ENCODE measurements at places on chromosomes 5 and 9.

DNA sequence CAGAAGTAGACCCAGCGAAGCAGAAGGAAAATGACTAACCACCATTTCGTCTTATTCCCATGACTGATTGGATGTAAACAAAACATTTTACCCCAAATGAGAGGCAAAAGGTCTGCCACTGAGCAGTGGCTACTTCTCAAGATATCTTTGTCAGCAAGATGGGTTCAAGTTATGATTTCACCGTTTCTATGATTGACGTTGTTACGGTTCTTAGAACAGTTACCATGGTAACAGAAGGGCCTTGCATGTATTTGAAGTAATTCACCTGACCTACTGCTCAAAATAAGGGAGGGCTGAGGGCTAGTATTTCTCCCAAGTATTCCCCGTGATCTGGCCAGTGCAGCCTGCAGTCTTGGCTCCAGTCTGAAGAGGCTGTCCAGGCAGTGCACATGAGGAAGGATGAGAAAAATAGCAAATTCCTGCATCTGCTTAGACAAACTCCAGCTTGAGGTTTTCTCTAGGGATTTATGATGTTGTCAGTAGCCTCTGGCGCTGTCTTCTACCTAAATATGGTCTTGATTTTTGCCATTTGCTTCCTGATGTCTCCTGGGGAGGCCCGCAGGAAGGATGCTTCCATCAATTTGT is 372.7 kb downstream of the TMEM38B start:
- DNase-seq, result no peak

- no peak for DNase-seq
These were observed 26.7 kb downstream of the ERGIC1 start for GRCh38 chr5:172860520-172861443.

DNA sequence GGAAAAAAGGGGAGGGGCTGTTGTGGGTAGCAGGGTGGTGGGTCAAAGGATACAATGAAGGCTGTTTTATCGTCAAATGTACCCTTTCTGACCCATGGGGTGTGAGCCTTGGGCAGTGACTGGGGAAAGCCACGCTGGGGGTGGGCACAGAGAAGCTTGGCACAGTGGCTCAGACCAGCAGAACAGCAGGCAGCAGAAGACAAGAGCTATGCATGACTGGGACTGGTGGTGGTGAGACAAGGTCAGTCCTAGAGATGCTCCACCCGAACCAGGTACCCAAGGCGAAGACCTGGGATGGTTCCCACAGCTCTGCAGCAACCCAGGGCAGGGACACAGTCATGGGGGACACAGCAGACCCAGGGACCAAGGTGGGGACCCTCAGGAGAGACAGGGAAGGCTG is 38.3 kb downstream of the BICD2 start:
- peak; percentile 41 for DNase-seq

- no peak for DNase-seq
These were observed 59.6 kb downstream of the RPS23 start for GRCh38 chr5:82218374-82219156.

- no peak for DNase-seq
These were observed 18.1 kb downstream of the PTCH1 start for GRCh38 chr9:95498641-95499040.

DNA sequence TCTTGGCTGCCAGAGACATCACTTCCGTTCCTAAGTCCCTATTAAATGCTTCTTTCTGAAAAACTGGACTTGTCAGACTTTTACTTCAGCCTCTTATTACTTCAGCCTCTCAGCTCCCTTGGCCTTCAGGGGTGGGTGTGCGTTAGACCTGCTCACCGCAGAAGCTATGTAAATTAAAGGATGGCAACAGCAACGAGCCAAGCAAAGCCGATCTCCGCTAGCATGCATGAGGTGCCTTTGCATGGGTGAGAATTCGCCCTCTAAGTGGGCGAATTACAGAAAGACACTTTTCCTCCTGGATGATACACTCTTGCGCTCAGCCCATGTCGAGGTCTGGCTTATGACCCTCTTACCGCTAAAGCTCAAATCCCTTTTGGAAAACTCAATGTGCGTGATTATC is 10.9 kb upstream of the IL3 start:
- DNase-seq, result no peak

DNA sequence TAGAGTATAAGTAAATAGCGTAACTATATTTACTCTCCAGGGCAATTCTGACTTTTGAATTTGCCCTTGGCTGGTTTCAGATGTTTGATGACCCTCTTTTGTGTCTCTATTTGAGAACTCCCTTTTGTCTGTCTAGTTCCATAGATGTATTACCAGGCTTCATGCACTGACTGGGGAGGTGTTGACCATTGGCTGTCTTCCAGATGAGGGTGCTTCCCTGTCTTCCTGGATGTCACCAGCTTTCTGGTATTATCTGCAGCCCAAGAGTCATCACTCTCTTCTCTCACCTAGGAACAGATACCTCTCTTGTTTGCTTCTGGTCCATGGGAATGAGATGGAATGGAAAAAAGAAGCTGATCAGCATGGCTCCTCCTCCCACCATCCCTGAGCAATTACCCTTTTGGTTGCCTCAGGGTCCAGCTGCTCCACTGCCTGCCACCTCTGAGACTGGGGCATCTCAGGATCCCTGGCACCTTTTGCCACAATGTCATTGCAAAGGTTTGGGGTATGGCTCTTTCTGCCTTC is 58.7 kb upstream of the TMED7 start:
- DNase-seq, result no peak

GRCh38 chr5:675871-676698 is 17.1 kb downstream of the TPPP start:
- DNase-seq, result peak; percentile 57

DNA sequence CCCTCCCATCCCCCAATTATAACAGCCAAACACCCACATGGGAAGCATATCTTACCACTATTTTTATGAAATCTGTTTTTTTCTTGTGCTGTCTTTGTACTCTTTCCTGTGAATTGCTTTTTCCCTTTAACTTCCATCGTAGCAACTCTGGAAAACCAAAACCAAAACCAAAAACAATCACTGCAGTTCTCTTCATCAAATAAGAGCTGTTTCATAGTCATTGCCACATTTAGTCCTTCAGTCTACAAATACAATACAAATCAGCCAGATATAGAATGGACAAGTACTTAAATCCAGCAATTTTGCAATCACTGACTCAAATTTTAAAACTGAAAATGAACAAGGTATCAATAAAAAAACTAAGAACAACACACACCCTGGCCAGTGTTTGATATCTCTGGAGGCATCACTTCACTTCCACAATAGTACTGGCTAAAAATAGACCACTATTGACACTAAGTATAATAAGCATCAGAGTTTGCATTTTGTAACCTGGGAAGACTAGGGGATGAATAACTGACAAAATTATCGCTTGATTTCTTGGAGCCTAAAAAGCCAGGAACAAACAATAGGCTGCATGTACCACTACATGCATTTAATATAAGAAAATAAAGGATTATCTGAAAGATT is 5.4 kb downstream of the PUM3 start:
- DNase-seq, result no peak

DNA sequence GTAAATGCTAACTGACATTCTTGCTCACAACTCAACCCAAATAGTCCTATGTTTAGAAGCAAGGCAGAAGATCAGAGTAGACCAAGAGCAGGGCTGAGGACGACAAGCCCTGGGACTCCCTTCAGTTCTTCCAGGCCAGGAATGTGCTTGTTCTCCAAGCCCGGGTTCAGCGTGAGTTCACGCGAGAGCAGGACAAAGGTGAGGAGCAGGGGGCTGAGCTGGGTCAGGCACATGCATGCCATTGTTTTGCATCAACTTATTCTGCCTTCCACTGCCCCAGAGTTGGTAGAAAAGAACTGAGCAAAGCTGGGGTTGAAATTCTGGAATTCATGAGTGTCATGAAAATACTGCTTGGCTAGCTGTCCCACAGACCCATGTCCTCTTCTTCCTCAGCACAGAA is 206.5 kb downstream of the PAX5 start:
- no peak for DNase-seq

- no peak for DNase-seq
These were observed 5.5 kb upstream of the SLC6A19 start for GRCh38 chr5:1195916-1196315.

- DNase-seq, result no peak
These were observed 366.2 kb upstream of the PDE4D start for GRCh38 chr5:60259730-60260129.

GRCh38 chr5:64532212-64532611 is 26.4 kb downstream of the RGS7BP start:
- no peak for DNase-seq

DNA sequence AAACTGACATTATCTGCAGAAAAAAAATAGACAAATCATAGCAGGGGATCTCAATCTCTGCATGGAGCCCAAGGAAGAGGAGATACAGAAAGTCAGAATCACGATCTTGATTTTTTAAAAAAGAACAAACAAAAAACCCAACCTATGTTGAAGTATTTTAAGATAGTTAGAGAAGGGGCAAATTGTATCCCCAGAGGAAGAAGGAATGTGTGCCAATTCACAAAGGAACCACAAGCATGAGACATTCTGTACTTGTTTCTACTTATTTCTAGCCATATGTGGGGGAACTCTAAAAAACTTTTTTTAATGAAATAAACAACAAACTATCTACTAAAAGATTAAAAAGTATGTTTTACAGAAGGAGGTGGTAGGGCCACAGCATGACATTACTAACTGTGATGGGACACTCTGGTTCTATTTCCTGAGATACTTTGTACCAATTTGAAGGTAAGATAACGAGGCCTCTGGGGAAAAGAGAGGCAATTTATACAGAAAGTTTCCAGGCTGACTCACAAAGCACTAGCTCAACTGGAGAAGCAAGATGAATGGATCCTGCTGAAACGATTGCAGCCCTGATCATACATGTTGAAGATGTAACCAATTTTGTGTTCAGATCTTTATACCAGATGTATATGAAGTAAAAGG is 22.5 kb downstream of the RANBP3L start:
- no peak for DNase-seq

- no peak for DNase-seq
These were observed 10.9 kb downstream of the FBXL7 start for GRCh38 chr5:15510831-15511230.

GRCh38 chr5:35736280-35736679 is 118.6 kb downstream of the SPEF2 start:
- no peak for DNase-seq

GRCh38 chr5:55427157-55427556 is 107.6 kb downstream of the PLPP1 start:
- no peak for DNase-seq

GRCh38 chr5:124022966-124023365 is 511.0 kb downstream of the CSNK1G3 start:
- DNase-seq, result no peak

DNA sequence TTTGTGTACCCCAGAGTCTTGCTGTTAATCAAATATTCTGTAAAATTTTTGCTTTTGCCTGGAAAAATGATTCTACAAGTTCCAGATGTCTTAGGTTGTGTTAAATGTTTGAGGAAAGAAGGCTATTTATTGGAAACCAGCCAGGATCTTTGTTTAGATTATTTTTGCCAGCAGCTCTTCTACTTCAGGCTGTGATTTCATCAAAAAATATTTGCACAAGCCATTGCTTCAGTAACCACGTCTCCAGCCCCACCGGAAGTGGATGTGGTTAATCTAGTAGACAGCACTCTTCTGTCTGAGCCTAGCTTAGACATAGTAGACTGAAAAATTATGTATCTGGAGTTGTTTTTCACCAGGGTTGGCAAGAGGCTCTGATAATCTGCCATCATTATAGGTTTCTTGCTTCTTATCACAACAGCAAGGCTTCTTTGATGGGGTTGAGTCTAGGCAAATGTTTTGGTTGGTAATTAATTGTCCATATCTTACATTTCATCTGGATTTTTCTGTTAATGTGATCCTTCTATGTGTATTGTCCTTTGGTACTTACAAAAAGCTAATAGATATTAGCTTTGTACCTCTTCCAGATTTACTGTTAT is 17.1 kb downstream of the KCTD16 start:
- DNase-seq, result no peak

GRCh38 chr9:135120249-135120648 is 32.8 kb downstream of the OLFM1 start:
- no peak for DNase-seq

DNA sequence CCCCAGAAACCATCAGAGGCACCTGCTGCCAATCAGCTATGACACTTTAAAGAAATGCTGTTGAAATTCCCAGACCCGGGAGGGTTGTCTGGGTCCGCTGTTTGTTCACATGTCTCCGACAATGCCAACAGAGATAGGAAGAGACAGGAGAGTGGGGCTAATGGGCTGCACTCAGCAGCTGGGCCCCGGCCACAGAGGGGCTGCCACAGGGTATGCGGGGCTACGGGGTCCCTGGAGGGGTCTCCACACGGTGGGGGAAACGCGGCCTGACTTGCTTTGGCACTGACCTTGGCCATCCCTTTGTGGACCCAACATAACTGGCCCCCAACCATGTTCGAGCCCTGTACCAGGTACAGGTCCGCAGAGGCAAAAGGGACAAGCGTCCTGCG is 121.0 kb upstream of the PPP1R26 start:
- DNase-seq, result no peak

GRCh38 chr5:122413722-122414121 is 101.7 kb downstream of the SNCAIP start:
- DNase-seq, result no peak

DNA sequence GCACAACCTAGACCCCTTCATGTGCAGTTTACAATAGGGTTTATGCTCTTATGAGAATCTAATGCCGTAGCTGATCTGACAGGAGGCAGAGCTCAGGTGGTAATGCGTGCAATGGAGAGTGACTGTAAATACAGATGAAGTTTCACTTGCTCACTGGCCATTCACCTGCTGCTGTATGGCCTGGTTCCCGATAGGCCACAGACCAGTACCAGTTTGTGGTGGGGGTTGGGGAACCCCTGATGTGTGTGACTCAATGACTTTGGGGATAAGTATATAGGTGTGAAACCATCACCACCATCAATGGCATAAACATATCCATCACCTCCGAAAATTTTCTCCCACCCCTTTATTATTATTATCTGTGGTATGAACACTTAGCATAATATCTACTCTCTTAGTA is 42.1 kb downstream of the TLR4 start:
- no peak for DNase-seq

DNA sequence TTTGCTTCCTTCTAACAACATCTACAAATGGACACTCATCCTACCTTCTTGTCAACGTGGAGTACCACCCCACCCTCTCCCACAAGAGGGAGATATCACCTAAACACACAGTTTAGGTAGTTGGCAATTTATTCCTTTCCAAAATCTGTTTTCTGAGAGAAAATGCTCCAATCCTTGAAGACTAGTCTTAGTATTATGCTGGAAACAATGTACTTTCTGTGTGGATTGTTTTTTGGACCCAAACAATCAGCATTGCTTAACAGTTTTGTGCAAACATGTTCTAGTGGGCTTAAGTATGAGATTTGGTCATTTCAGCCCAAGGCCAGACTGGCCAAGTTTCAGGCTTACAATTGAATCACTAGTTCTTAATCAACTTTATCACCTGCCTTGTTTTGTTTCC is 359.1 kb downstream of the ARHGEF28 start:
- no peak for DNase-seq

- no peak for DNase-seq
These were observed 84.5 kb downstream of the SLC1A1 start for GRCh38 chr9:4574657-4575243.

DNA sequence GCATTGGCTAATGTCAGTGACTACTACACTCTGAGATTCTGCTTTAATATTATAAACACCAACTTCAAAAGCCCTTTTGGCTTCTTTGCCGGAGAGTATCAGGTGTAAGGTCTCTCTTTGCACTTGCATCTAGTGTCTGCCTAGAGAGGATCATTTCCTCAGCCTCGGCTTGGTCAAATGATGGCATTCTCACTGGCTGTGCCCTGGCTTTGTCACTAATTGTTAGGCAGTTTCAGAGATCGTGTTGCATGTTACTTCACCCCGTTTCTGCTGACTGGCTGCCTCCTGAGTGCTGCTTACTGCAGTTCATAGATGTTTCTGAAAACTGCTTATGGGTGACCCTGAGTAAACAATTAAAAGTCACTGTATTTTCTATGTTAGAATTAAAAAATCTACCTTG is 48.8 kb downstream of the SLC1A3 start:
- DNase-seq, result no peak

Data from left forelimb (tissue), 1 donor.